ENCODE measurements at places on chromosomes 16 and 17.

DNA sequence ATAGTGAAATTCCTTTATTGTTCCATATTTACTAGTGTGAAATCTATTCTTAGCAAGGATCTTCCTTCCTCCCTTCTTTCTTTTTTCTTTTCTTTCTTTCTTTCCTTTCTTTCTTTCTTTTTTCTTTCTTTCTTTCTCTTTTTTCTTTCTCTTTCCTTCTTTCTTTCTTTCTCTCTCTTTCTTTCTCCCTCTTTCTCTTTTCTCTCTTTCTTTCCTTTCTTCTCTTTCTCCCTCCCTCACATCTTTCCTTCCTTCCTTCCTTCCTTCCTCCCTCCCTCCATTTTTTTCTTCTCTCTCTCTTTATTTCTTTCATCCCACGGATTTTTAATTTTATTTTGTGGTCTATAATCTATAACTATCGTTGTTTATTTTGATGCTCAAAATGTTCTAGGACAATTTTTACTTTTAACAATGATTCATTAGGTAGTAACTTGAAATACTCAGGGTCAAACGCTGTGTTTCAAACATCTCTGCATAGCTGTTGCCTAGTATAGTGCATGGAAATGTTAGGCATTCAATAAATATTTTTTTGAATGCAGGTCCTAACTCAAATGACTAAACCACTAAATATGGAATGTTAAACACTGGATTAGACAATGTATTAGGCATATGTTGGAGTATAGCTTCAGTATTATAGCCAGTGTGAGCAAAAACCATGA is 178.3 kb downstream of the MAP2K6 start:
- no peak for DNase-seq

GRCh38 chr16:30633526-30633925 is 17.2 kb upstream of the PRR14 start:
- no peak for DNase-seq

DNA sequence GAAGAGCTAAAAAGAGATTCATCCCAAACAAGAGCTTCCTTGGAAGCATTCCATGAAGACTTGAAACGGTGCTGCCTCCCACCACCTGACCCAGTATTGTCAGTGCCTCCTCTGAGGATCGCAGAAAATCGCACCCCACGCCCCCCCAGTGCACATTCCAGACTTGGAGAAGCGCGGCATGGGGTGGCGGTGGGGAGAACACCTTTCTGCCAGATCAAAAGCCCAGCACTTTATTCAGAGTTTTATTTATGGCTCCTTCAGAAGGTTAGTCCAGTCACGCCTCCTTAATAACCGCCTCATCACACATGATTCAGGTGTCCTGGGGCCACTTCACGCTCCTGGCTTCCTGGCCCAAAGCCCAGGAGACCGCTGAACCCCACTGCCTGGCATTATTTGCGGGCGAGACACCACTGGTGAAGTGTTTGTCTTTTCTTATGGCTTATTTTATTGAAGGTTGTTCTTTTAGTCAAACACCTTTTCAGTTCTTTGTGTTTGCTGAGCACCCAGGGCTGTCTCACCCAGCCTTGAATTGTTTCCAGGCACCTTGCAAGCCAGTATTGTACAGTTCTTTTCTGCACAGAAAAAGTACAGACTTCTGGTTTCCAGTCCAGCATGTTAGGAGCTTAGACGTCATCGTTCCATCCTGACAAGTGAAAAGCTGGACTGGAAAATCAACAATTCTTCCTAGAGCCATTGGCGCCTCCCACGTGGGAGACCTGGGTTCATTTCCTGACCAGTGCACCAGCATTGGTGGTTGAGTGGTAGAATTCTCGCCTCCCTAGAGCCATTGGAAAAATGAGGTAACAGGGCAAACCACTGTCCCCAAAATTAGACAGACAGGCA is 79.6 kb upstream of the CACNG5 start:
- no peak for DNase-seq

GRCh38 chr16:82995924-82996441 is 369.2 kb downstream of the CDH13 start:
- no peak for DNase-seq

GRCh38 chr17:44848257-44848795 is 643 bp downstream of the HIGD1B start:
- DNase-seq: no peak

DNA sequence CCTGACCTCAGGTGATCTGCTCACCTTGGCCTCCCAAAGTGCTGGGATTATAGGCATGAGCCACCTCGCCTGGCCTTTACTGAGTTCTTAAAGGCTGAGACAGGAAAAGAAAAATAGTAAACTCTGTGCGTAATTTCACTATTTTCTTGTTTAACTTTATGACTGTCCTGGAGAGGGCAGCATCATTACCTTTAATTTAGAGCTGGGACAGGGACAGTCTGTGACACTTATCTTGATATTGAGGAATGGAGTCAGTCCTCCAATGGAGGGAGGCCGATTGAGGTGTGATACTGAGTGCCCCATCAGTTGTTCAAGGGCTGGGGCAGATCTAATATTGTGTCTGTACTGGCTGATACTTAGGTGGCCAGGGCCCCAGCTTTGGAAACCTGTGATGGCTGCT is 21.5 kb upstream of the SPN start:
- no peak for DNase-seq

DNA sequence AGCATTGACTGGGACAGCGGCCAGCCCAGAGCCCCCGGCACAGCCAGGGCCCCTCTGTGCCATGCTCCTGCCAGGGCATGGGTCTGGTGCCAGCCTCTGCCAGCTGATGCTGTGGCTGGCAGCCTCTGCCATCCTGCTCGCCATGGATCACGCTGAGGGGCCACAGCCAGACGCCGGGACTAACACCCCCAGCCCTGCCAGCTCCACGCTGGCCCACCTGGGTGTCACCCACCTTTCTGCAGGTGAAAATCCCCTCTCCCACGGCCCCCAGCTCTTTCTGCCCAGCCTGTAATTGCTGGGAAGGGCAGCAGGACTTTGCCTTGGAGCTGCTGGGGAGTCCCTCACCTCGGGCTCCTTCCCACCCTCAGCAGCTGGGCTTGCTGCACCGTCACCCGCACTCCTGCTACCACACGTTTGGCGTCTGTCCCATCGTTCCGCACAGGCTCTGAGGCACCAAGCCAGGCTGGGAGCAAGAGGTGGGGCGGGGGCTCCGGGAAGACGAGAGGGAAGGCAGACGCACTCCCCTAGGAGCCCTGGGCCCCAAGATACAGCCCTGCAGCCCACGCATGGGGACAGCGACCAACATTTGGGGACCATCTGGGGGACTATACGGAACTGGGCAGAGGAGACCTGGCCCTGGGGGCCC is 42.0 kb upstream of the ACSF3 start:
- no peak for DNase-seq

GRCh38 chr16:71441348-71442050 is 355 bp downstream of the TLE7 start:
- DNase-seq: no peak

DNA sequence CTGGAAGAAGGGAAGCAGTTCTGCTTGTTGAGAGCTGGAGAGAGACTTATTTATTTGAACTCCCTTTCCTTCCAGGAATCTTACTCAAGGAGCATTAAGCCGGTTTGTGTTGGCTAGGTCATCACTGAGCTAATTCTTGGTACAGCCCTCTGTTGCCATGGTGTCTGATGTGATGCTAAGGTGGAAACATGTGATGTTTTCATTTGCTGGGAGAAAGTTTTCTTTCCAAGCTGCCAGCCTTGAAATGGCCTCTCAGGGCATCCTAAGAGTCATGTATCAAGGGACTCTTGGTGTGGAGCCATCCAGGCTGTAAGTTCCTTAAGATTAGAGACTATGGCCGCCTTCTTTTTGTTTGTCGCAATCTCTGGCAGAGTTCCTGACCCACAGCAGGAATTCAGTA is 4.2 kb downstream of the PSKH1 start:
- DNase-seq: no peak

GRCh38 chr16:71734511-71734910 is 10.0 kb upstream of the PHLPP2 start:
- DNase-seq: no peak

DNA sequence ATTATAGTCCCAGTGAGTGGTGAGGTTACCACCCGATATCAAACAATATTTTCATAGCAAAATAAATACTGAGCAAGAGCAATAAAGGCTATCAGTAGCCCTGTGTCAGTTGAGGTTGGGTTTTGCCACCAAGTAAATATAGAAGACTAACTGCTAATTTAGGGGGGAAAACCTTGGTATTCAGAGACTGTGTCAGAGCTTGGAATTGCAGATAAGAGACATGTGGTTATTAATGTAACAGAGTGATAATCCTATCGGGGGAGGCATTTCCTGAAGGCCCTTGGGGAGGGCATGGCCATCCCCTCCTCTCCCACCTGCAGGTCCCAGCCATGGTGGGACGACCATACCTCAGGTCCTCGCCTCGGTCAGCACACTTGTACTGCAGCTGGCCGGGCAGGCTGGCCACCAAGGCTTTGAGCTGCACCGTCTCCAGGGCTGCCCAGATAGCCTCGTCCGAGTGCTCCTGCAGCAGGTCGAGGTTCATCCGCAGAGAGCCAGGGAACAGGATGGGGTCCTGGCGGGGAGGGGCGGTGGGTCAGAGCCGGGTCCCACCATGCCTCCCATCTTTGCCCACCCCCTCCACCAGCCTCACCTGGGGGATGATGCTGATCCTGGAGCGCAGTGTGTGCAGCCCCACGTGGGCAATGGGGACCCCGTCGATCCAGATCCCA is 68.9 kb downstream of the ABCC6 start:
- no peak for DNase-seq

GRCh38 chr17:32157225-32157624 is 14.9 kb downstream of the RHOT1 start:
- DNase-seq: no peak

DNA sequence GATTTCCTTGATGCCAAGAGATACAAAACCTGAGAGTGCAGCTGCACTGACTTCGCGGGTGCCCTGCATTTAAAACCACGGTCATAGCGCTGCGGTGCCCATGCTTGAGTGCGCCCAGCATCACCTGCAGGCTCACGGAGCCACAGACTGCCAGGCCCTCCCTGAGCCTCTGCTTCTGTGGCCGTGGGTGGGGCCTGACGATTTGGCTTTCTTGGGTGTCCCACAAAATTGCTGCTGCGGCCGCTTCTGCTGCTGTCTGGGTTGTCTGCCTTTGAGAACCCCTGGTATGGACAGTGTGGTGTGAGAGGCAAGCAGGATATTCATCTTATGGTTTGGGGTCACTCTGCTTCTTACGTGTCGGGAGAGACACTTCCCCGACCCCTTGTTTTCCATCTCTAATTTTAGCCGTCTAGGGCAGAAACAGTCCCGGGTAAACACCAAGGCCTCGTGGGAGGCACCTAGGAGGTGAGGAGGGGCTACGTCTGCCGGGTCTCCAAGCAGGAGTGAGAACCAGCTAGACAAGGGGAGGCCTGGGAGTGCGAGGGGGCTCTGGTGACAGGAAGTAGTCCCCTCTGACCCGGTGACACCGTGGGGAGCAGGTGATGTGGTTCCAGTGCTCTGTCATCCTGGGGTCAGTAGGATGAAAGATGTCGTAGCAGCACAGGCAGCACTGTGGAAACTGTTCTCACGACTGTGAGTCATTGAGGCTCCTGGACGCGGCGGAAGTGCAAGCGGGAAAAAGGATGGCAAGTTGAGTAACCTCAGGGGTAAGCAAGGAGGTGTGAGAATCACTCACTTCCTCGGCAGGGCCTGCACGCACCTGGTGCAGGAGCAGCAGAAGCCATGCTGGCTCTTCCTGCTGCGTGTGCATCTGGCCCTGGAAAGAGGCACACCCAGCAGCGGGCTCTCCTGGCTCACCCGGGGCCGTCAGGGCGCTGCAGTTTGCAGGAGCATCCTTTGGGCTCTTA is 176.3 kb downstream of the RPTOR start:
- DNase-seq: no peak

DNA sequence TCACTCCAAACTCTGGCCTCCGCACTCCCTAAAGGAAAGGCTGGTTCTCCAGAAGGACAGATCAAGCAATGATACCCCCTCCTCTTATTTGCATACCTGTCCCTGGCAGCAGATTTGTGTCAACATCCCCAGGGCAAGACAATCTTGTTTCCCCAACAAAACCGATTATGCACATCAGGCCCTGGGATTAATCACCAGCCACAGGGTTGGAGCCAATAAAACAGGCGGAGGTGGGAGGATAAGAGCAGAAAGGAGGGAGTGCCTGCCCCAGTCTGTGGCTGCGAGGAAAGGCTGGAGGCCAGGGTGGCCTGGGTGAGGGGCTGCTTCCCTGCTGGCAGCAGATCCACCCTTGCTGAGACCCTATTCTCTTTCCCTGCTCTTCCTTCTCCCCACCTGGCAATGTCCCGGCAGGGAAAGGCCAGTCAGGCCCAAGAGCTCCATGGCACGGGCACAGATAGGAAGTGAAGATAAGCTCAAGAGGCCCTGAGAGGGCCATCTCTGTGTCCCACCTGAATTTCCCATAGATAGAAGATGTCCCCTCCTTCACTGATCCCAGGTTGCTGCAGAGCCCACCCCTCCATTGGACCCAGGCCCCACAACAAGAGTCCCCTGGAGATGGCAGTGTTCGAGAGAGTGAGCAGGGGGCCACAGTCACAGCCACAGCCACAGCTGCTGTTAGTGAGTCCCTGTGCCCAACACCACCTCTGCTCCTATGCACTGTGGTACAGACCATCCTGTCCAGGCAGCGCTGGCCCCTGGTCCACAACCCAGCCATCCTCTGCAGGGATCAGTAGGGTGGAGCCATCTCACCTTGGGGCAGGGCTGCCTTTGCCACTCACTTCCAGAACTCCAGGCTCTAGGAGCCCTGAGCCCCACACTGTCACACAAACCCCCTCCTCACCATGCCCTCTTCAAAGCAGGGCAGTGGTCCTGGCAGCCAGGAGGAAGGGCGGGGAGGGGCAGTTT is 137.5 kb downstream of the SDK2 start:
- no peak for DNase-seq

DNA sequence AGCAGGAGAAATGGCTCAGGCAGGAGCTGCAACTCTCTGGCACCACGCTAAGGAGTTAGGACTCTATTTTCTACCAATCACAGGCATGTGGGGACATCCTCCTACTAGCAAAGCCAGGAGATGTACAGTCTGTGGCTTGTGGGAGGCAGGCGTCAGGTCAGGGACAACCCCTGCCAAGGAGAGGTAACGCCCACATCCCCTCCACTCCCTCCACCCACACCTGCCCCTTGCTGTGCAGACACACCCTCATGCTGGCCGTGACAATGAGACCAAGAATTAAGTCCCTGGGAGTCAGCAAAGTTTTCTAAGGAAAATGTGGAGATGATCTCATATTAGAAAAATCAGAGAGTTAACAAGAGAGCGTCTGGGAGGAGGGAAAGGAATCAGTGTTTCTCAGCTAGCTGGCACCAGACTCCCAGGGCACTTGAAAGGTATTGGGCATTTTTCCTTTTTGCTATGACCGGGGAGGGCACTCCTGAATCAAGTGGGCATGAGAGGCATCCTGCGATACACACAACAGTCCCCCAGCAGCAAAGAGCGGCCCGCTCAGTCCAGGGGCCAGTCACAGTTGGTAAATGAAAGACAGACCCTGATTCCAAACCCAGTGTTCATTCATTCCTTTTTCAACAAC is 87.3 kb upstream of the RPL38 start:
- no peak for DNase-seq

GRCh38 chr16:19001788-19002187 is 18.1 kb downstream of the TMC7 start:
- no peak for DNase-seq

DNA sequence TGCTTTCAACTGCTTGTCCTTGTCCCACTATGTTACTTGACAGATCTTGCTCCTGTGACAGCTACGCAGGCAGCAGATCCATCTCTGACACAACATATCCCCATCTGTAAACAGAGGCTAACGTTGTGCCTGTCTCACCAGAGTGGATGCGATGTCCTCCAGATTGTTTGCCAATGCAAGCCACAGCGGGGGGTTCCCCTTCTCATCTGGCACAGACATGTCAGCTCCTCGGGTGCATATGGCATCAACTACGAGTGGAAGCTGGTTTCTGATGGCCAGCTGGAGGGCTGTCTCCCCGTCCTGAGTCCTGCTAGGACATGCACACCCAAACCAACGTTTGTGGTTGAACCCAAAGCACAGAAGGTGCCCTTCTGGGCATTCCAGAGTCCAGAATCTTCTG is 39.0 kb downstream of the CYB5D2 start:
- DNase-seq: no peak
